ENCODE measurements at places on chromosomes 7 and 10.

DNA sequence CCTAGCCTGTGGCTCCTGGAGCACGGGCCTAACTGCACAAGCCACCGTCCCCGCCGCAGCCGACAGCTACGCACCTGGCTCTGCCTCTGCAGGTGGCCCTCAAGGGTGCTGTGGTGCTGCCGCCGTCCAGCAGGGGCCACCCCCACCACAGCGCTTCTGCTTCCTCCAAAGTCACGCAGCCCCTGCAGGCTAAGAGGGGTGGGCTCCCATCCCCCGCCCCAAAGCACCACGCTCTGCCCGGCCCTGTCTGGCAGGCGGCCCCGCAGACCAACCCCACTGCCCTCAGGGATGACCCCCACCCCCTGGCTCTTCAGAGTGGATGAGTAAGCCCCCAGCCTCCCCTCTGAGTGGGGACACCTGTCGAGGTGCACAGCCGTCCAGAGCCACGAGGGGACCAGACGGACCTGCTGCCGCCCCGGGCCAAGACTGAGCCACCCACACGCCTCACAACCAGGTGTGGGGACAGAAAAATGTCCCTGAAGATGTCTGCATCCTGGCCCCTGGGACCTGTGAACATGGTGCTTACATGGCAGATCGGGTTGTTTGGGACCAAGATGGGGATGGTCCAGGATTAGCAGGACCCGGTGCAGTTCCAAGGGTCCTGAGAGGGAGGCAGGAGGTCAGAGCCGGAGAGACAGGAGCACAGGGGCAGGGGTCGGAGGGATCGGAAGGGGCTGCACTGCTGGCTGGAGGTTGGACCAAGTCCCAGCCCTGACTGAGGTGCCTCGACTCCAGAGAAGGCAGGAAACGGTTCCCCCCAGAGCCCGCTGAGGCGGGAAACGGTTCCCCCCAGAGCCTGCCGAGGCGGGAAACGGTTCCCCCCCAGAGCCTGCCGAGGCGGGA lies 9.0 kb upstream of the ADAP1 start:
- DNase-seq, result no peak

- no peak for DNase-seq
Measured at GRCh38 chr7:43779045-43779812, 20.7 kb downstream of the BLVRA start.

- peak; percentile 55 for DNase-seq
Measured at GRCh38 chr7:149409895-149410294, 51.0 kb downstream of the ZNF777 start.

DNA sequence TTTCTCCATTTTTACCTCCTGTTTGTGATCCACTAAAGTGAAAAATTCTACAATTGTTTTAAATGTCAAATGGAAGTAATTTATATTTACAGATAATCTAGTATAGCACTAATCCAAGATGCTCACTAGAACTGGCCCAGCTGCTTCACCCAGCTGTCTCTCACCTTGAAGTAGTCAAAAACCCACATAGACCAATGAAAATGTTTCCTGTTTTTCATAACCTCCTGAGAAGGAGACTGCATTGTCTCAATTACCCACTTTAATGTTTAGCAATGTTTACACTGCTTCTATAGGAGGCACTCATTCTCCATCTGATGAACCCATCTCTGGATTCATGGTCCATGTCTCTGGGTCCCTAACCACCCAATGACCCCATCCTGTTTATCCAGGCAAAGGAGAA lies 56.1 kb upstream of the ADO start:
- no peak for DNase-seq

GRCh38 chr7:112699725-112700513 lies 90.3 kb downstream of the TMEM168 start:
- no peak for DNase-seq

DNA sequence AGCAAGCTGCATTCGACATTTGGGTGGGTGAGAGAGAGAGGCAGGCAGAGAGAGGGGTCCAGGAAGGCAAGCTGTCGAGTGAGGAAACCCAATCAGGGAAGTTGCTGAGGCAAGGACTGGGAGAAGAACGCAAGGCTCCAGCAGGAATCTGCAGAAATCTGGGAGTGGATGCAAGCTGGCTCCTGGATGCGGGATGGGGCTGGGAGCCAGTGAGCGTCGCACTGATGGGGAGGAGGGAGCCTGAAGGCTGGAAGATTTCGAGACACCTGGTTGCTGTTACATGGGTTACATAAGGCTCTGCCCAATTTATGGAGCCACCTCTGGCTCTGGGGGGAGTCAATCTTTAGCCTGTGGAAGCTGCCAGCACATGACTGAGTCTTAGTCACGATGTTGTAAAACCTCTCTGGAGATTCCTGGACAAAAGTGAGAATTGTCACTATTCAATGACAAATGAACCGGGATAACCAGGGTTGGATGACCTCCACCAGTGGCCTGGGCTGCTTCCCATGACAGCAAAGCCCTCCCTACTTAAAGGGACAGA lies 51.1 kb upstream of the ADRB1 start:
- DNase-seq, result no peak

DNA sequence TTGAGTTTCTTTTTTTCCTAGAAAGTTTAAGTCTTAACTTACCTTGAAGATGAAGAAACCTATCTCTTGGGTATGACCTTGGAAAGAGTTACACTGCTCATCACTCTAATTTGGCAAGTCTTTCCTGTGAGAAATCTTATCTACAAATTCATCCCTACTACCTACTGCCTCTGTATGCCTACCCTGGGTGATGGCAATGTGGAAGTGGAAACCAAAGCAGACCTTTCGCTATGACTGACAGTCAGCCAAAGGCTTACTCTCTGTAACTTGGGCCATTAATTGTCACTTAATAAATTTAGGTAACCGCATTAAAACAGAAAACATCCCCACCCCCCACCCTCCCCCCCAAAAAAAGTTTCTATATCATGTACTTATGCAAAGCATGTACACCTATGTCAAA lies 103.9 kb downstream of the CNOT4 start:
- no peak for DNase-seq

GRCh38 chr7:82109288-82109687 lies 334.3 kb downstream of the CACNA2D1 start:
- no peak for DNase-seq

DNA sequence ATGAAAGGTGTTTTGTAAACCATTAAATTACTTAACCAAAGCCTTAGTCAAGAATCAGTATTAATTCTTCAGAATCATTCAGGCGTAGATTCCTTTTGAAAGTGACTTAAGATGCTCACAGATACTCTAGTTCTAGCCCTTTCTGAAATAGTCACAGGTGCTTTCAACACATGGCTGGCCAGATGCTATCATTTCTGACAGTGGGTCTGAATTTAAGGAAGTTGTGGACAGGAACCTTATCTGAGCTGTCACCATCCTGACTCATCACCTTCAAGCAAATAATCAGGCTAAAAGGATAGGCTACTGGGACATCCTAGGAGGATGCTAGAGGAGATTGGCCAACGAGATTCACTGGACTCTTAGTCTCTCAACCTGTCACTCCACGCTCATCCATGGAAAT lies 501.5 kb downstream of the LRMDA start:
- DNase-seq, result no peak

- no peak for DNase-seq
Measured at GRCh38 chr10:27695706-27696105, 49.9 kb downstream of the MKX start.

GRCh38 chr7:78734626-78735025 lies 718.8 kb downstream of the MAGI2 start:
- no peak for DNase-seq

- no peak for DNase-seq
Measured at GRCh38 chr7:151125470-151125845, 39.2 kb downstream of the AGAP3 start.

- no peak for DNase-seq
Measured at GRCh38 chr10:33309406-33309805, 25.1 kb downstream of the NRP1 start.

GRCh38 chr7:149595541-149595940 lies 97.9 kb upstream of the ZNF746 start:
- no peak for DNase-seq

DNA sequence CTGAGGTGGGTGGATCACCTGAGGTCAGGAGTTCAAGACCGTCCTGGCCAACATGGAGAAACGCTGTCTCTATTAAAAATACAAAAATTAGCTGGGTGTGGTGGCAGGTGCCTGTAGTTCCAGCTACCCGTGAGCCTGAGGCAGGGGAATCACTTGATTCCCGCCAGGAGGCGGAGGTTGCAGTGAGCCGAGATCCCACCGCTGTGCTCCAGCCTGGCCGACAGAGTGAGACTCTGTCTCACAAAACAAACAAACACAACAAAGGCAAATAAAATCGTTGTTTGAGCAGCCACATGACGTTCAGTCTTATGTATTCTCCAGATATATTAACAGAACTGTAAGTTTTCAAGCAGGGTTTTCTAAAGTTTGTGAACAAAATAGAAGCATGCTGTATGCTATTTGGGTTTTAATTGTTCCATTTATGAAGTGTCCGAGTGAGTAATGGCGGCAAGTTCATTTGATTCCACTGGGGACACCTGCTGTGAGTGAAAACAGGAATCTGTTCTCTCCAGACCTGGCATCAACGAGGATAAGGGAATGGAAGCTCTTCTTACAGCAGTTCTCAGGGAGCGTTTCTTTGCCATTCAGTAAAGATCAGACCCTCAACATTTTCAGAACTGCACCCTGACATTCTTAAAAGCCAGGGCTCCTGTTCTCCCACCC lies 122.5 kb upstream of the PITRM1 start:
- no peak for DNase-seq

DNA sequence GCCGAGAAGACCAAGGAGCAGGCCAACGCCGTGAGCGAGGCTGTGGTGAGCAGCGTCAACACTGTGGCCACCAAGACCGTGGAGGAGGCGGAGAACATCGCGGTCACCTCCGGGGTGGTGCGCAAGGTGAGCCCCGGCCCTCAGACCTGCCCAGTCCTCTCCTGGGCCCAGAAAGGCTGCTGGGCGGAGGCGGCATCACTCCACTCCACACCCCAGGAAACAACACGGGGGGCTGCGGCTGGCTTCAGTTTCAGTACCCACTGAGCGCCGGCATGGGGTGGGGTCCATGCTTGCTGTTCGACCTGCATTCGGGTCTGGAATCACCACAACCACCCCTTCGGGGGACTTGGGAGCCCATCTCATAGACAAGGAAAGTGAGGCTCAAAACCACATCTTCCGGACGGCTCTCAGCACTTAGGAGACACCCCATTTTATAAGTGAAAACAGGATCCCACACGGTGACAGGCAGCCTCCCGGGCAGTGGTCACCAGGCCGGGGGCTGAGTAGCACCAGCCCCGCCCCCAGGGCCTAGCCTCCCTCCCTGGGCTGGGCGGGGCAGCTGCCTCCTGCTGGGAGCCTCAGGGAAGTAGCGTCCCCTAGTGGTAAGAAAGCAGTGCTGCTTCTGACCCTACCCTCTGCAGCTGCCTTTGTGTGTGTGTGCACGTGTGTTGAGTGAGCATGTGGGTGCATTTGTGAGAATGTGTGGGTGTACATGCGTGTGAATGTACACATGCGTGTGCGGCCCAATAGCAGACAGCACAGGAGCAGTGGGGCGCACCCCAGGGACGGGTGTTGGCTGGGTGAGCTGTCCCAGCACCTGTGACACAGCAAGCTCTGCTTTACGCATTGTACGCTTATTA lies 1.8 kb downstream of the SNCG start:
- peak; percentile 80 for DNase-seq

DNA sequence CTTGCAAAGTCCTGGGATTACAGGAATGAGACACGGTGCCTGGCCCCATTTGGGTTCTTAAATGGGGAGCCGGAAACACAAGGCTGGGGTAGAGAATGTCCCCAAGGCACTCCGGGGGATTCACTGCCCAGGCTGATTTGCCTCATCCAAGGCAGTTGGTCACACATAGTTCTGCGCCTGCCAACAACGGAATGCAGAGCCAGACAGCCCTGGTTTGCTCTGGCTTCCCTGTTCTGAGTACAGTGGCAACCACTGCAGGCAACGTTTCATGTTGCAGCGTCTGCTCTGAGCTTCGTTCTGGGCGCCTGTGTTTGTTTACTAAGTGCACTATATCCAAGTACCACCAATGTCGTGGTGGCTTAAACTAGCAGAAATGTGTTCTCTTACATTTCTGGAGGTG lies 61.7 kb upstream of the C1QL3 start:
- DNase-seq, result no peak

- no peak for DNase-seq
Measured at GRCh38 chr10:29469481-29470354, 165.1 kb downstream of the SVIL start.

DNA sequence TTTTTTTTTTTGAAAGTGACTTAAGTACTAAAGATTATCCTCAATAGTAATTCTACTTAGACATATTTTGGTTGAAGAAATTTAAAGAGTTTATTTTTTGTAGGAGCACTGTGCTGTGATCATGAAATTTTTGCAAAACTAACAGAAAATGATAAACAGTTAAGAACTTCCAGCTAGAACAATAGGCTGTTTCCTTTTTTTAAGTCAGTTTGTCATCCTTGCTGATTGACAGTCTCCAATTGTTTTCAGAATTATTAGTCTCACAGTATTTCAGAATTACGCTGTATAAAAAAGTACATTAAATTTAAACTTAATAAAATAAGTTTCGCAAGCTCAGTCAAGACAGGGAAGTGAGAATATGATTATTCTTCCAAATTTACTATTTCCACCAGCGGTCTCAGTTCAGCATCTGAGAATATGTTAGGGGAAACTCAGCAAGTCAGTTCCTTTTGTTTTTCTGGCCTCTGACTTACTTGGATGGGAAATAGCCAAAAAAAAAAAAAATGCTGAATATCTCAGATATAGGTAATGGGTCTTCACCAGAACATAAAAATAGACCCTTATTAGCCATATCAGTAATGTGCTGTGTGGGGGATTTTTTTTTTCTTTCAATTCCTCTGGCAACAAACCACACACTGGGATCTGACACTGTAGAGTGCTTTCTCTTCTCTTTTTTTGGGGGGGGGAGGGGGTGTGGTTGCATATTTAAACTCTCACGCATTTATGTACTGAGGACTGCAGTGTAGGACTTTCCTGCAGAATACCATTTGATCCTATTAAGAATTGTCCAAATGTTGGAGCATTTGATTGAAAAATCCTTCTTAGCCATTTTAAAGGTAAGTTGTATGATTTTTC lies at the start of gene CD36:
CD36 (plus strand) TSS at position 732 of the 855 bp plus-strand sequence. CDS start 8,099 bp downstream, outside the sequence.
- peak; percentile 4 for DNase-seq

- no peak for DNase-seq
Measured at GRCh38 chr7:80499350-80499953, 12.4 kb downstream of the GNAT3 start.

GRCh38 chr7:30841025-30841735 lies 70.0 kb downstream of the MINDY4 start:
- no peak for DNase-seq

DNA sequence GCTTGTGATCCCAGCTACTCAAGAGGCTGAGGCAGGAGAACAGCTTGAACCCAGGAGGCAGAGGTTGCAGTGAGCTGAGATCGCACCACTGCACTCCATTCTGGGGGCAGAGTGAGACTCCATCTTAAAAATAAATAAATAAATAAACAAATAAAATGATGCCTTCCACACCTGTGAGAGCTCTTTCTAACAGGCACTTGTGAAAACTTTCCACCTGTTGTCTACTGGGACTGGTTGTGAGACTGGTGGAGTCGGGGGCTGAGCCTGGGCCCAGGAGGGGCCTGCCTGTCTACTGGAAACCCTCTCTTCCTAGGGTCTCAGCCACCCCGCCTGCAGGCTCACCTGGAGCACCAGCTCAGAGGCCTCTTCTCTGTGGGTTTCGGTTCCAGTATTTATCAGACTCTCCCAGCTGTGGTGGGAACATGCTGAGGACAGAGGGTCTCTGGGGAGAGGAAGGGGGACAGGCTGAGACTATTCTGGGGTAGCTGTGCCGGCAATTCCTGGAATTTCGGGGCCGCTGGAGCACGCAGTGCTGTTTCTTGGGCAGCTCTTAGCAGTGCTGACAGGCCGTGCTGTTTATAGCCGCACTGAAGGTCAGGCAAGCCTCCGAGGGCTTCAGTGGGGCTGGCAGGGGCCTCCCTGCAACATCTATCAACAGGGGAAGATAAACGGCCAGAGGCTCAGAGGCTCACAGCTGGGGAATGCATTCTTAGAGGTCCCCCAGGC lies 3.8 kb downstream of the LDB3 start:
- DNase-seq, result no peak

Measured in GM20000 (cell line).